ENCODE measurements at places on chromosomes 2 and 18. TPM values are rescaled to one million over a fixed set of nuclear protein-coding genes. Genes with fewer than 3 reads are reported as not detected.

GRCh38 chr2:67448648-67449047, 51.5 kb downstream of the ETAA1 start:
- DNase-seq: no peak

DNA sequence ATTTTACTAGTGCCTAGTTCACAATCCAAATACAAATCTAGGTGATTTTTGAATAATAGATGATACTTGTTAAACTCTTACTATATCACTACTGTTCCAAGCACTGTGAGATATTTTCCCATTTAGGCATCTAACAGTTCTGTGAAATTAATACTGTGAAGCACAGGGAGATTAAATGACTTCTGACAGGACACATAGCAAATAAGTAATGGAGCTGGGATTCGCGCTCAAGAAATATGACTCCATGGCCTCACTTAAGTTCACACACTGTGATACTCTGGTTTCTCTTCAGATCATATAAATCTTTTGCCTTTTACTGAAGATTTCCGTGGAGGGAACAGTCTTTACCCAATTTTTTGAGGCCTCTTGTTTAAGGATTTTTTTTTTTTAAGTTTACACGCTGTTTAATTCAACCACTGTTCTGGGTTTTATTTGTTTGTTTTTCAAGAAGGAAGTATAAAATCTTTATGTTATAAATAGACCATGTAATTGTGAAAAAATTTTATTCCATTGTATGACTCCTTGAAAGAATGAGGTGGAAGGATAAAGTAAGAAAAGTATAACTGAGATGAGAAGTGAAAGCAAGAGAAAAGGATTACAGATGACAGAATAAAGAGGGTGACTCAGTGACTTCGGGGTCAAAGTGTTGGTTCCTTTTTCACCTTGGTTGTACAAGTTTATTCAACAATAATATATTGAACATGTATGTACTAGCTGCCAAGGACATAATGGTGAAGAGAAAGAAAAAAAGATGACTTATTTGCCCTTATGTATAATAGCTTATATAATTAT, 30.2 kb downstream of the RBM45 start:
- DNase-seq: no peak

DNA sequence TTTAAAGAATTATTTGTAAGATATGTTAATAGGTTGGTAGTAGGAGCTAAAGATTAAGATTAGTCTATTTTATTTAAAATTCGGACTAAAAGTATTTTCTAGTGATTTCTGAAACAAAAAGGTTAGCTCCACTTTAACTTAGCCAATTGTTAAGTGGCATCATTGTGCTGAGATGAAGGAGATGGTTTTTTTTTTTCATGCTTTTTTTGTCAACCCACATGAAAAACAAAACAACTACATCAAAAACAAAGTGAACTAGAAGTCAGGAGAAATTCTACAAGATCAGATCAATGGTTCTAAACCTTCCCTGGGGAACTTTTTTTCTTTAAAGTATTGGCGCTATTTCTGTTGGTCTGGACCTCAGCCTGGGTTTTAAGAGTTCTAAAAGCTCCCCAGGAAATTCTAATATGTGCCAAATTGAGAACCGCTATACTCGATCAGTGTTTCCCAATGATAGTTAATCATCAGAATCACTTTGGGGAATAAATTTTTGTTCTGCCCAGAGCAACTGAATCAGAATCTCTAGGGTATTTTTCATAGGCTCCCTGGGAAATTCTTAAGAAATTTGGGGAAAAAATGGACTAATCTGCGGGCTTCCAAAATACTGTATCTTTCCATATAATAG, 2.3 kb downstream of the ZC3H6 start:
- no peak for DNase-seq

DNA sequence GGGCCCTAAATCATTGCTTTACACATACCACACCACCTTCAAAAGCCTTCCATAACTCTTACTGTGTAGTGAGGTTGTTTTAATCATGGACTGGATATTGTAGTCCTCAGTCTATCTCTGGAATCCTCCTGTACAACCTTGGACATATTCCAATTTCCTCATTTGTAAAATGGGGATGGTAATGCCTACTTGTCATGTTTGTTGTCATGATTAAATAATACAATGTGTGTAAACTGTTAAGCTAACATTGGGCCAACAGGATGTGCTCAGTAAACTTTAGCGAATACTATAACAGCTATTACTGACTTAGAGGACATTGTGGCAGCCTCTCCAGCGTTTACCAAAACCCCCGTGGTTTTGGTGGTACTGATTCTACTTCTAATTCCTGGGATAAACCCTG, 74.7 kb upstream of the PTPRM start:
- DNase-seq: no peak

HOXD13 gene
- not detected for total RNA-seq

PLGLB2 gene
- 3.7 TPM for total RNA-seq

SERPINB11 gene
- total RNA-seq: not detected
